ENCODE measurements at places on chromosomes 4 and X.

GRCh38 chr4:142707401-142707800, 138.7 kb downstream of the INPP4B start:
- no peak for DNase-seq

DNA sequence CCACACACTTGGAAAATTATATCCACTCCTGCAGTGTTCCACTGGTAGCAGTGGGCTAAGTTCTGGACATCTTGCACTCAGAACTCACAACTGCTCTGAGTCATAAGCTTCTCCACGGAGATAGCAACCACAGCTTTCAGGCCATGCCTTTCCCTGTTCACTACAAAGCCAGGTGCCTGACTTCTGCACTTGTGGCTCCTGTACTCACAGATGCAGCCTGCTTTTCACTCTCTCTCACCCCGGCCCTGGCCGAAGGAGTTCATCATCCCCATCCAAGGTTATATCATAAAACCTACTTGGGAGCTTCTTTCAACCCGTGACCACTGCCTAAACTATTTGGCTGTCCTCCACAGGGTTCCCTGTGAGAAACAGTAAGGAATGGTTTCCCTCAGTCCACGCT, 999.4 kb downstream of the GLUD2 start:
- DNase-seq: no peak

DNA sequence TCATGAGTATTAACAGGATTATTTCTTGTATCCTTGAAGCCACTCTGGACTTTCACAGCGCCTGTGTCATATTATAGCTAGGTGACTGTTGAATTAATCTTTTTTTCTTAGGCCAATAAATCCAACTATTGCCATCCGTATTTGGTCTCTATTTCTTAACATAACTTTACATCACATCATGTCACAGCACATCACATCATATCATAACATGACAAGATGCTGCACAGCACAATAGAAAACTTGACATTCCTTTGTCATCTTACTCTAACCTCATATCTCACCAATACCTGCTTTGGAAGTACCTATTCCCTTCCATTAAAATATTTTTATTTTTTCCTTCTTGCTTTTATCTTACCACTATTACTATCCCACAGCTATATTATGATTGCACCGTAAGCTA, 1480.8 kb downstream of the TECRL start:
- DNase-seq: no peak

DNA sequence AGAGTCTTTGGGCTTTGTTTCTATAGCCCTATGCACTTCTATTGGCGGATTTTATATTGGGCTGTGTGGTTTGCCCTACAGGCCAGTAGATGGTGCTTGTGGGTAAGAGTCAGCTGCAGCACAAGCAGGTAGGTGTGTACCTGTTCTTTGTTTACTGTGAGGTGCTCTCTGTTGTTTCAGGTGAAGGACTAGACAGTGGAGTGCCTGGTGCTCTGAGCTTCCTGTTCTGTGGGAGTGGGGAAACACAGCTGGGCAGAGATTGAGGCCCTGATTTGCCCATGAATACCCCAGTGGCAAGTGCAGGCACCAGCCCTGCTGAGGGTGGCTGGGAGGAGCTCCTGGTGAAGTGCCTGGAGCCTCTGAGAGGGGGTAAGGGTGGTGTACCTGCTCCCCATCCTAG, 26.3 kb upstream of the UCP1 start:
- DNase-seq: no peak

GRCh38 chrX:13090027-13090338, 45.6 kb upstream of the FAM9C start:
- DNase-seq: no peak

DNA sequence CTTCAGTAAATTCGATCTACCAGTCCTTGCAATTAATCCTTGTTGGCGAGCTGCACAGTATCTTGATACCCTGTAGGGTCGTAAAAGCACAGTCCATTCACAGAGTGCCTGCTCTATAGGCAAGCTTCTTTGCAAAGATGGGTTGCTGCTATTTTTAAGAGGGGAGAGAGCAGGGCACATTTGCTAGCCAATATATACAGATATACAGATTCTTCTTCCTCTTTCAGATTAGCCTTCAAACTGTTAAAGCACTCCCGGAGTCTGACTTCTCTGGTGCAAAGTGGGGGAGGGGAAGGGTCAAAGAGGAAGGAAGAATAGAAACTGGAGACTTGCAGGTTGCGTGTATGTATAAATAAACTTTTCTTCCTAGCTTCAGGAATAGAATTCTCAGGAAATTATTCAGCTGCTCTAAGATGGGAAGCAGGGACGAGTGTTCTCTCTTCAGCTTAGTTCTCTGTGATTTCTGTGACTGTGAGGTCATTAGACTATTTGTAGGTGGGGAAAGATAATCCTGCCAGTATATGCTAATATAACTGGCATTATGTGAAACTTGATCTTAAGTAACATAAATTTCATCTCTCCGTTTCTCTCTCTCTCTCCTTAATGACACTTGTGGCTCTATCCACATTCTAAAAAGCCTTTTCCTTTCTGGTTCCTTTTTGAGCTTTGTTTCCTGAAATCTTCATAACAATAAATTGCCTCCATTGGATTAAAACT, at the start of gene CYSLTR1:
TSS of gene CYSLTR1 (minus strand) at position 242 of the 717 bp plus-strand sequence. CDS start 53,865 bp downstream, outside the sequence.
- DNase-seq: no peak

- no peak for DNase-seq
These were observed 245.0 kb upstream of the HTR2C start for GRCh38 chrX:114338870-114339269.

GRCh38 chr4:117421706-117422105, 336.3 kb upstream of the TRAM1L1 start:
- DNase-seq: no peak

GRCh38 chrX:3378156-3378555, 31.7 kb upstream of the MXRA5 start:
- DNase-seq: no peak

DNA sequence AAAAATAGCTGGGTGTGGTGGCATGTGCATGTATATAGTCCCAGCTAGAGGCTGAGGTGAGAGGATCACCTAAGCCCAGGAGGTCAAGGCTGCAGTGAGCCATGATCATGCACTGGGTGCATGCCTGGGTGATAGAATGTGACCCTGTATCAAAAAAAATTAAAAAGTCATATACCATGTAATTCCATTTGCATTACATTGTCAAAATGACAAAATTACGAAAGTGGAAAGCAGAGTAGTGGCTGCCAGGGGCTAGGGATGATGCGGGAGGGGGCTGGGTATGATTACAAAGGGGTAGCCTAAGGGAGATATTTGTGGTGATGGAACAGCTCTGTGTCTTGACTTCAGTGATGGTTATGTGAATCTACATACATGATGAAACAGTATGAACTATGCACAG, 97.8 kb downstream of the KDR start:
- DNase-seq: no peak

DNA sequence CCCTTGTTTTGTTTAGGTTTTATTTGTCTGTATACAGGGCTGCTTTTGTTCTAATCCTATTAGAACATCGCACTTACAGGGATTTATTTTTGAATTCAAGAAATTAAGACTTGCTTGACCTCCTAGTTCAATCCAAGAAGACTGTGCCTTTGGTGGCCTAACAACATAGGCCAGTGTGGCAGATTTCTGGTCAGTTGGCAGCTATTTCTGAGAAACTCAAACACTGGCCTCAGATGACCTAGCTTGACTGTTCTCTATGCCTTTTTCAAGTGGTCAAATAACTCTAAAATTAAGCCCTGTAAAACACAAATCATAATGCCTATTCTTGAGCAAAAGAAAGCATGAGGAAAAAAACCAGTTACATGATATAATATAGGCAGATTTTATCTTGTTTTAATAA, 89.3 kb upstream of the GPR34 start:
- DNase-seq: no peak

DNA sequence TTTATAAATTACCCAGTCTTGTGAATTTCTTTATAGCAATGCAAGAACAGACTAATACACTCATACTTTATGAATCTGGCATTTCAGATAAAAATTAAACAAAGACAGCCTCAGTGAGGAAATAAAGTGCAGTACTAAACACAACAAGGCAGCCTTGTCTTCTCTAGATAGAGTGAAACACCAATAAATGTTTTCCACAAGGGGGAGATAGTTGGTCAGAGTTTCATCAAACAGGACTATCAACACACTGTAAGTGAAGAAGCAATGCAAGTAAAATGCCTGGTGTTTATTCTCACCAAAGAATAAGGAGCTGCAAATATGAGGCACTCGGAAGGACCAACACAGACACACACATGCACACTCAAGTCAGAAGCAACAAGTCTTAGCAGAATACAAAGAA, 62.8 kb downstream of the FAM9B start:
- no peak for DNase-seq

GRCh38 chr4:95552942-95553550, 4.3 kb upstream of the UNC5C start:
- no peak for DNase-seq

DNA sequence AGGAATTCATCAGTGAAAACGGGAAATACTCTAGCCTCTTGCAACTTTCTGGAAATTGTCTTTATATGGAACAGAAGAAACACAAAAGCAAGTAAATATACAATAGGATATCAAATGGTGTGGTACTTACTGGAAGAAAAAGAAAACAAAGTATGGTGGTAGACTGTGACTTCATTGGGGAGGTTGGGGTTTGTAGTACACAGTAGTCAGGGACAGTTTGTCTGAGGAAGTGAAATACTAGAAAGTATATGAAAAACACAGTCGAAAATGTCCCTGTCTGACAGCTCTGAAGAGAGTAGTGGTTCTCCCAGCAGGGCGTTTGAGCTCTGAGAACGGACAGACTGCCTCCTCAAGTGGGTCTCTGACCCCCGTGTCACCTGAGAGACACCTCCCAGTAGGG, 390.0 kb upstream of the NWD2 start:
- no peak for DNase-seq

DNA sequence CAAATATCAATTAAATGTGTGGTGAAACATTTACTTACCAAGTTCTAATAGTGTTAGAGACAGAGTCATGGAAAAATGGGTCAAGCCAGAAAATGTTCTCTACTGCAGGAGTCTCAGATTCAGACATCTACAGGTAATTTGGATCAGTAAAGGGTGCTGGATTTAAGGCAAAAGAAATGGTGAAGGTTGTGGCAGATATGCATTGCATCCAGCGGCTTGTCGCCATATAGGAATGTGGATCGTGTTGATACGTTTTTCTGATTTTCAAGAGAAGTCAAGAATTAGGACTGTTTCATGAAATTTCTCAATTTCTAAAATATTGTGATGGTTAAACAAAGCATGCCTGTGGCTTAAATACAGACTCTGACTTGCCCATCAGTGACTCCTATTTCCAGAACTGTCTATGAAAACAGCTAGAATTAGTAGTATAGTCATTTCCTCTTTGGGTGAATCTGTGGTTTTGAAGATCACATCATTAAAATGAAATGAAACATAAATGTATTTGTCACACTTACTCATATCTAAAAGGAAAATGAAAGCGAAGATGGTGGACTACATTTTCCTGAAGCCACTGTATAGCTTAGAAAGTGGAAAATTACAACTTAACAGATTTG, 110.1 kb upstream of the VEGFC start:
- DNase-seq: no peak

- DNase-seq: no peak
These were observed 321.3 kb downstream of the TMA16 start for GRCh38 chr4:163815776-163816175.

DNA sequence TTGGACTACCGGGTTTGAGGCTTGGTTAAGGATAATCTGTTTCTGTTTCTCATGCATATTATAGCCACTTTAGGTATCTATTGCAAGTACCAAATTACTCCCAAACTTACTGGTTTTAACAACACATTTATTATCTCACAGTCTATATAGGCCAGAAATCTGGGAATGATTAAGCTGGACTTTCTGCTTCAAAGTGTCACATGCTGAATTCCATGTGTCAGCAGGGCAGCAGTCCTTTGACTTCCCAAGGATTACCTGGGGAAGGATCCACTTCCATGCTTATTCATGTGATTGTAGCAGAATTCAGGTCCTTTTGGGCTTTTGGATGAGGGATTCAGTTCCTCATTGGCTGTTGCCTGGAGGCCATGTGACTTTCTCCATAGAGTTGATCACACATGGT, 349.0 kb upstream of the TRAM1L1 start:
- DNase-seq: no peak

DNA sequence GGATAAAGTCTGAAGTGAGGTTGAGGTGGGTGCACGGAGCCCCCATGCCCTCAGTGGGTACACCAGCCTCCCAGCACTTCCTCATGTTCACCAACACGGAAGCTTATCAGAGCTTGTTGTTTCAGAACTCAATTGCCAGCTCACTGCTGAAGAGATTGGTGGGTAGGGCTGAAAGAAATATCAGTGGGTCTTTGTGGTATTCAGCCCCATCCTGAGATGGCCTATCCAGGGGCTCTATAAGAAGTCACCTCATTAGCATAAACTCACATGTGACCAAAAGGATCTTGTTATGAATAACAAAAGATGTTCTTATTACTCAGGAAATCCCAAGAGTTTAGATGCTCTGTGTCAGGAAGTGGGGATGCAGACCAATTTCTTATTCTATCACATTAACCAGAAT, 177.3 kb downstream of the ARHGAP10 start:
- no peak for DNase-seq

- DNase-seq: no peak
These were observed 52.1 kb upstream of the LHFPL1 start for GRCh38 chrX:112731793-112732192.

- no peak for DNase-seq
These were observed 63.8 kb upstream of the MTM1 start for GRCh38 chrX:150504397-150505182.

GRCh38 chr4:40585201-40585799, 44.4 kb downstream of the RBM47 start:
- DNase-seq: no peak

GRCh38 chr4:1136048-1136447, 22.7 kb upstream of the RNF212 start:
- no peak for DNase-seq

- no peak for DNase-seq
These were observed 32.1 kb upstream of the PAQR3 start for GRCh38 chr4:78971326-78971725.

DNA sequence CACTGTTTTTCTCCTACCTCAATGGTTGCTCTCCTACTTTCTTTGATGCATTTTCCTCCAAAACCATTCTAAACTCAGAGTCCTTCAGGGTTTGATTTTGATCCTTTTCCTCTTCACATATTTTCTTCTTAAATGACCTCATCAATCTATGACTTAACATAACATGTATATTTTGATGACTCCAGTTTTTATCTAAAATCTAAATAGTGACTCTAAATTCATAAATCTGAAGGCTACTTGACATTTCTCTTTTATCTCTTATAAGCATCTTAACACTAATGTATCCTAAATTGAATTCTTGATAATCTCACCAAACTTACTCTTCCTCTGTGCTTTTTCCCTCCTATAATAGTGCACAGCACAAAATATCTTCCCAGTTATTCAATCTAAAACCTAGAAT, 4.7 kb upstream of the ARHGEF38 start:
- DNase-seq: no peak

- DNase-seq: no peak
These were observed 145.2 kb downstream of the TET2 start for GRCh38 chr4:105291925-105292324.

GRCh38 chrX:30308263-30309138, 689 bp downstream of the NR0B1 start:
- DNase-seq: no peak
